ENCODE measurements at places on chromosomes 7 and 10. TPM values are rescaled to one million over a fixed set of nuclear protein-coding genes. Genes with fewer than 3 reads are reported as not detected.

The JAKMIP3 gene
- total RNA-seq, result under 0.01 TPM

The GIMAP2 gene
- total RNA-seq, result 0.66 TPM

The KLF14 gene
- 0.22 TPM for total RNA-seq

The SLC18A3 gene
- total RNA-seq, result not detected

The LEP gene
- not detected for total RNA-seq

The RTKN2 gene
- 7.2 TPM for total RNA-seq

The TMEM130 gene
- 0.72 TPM for total RNA-seq

The SAMD9 gene
- 35.1 TPM for total RNA-seq

The PHKG1 gene
- total RNA-seq, result 0.86 TPM

The NUTM2E gene
- not detected for total RNA-seq

The RNF133 gene
- 0.43 TPM for total RNA-seq

The EEPD1 gene
- total RNA-seq, result 3.1 TPM

The UPK3B gene
- not detected for total RNA-seq

The CAMK2G gene
- 40.7 TPM for total RNA-seq

Data from placental pericyte (primary cell).